ENCODE measurements at places on chromosomes 7 and 10. TPM values are rescaled to one million over a fixed set of nuclear protein-coding genes. Genes with fewer than 3 reads are reported as not detected.

GRCh38 chr10:88058750-88059149 is 195.3 kb downstream of the PTEN start:
- no peak overlapping the region for H3K27ac ChIP-seq
- peaks cover 11% of the 10 kb centered on the region for H3K4me1 ChIP-seq
- no peak for DNase-seq
- no peaks in the 10 kb centered on the region for H3K36me3 ChIP-seq
- H3K4me3 ChIP-seq: no peak overlapping the region

DNA sequence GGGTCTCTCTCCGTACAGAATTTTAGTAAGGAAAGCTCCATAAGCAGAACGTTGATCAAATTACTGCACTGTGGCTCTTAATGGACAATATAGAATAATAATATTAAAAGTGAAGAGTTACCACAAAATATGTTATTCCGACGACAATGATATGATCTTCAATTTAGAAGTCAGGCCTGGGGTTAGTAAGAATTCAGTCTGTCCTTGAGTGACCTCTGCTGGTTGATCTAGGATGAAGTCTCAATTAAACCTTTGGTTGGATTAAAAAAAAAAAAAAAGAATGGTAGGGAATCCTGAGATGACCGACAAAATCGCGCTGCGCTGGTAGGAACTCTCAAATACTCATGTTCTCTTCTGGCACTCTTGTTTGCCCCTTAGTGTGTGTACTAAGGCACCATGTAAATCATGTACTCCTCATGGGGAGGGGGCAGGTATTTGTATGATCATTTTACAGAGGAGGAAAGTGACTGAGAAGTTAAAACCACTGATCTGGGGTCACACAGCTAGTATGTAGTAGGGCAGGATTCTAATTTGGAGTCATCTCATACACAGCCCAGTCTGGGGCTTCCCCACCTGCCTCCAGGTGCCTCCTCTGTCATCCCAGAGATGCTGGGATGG is 161.3 kb upstream of the NPVF start:
- H3K4me3 ChIP-seq: no peak overlapping the region
- no peaks in the 10 kb centered on the region for H3K4me1 ChIP-seq
- no peaks in the 10 kb centered on the region for H3K27me3 ChIP-seq
- peak; percentile 13 for DNase-seq
- no peak overlapping the region for H3K27ac ChIP-seq

DNA sequence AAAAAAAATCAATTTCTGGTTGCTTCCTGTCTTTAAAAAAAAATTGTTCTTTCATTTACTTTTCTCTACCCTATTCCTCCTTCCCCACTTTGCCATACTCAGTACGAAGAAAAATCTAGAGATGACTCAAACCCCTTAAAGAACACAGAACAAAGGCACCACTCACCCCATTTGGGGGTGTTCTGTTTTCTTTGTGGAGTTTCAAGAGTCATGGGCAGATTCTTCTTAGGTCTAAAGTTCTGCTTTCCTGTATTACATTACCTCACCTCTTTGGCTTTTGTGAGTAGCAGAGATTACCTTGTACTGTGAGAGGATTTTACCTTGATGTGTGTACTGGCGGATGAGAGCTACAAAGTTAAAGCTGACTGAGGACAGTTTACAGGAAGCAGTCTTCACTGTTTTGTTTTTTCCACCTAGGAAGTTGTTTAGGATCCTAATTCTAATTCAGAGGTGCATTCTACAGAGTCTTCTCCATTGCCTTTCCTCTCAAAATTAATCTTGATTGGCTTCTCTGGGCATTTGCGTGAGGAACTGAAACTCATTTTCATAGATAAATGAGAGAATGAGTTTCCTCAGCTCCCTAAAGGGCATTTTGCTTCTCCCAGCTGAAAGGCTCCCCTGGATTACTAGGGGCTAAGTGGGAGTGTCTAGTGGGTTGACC is 20.7 kb downstream of the AVL9 start:
- H3K4me3 ChIP-seq: no peak overlapping the region
- H3K36me3 ChIP-seq: peaks cover 6% of the 10 kb centered on the region
- no peaks in the 10 kb centered on the region for H3K27me3 ChIP-seq
- H3K27ac ChIP-seq: peak overlapping the region; percentile 83
- H3K4me1 ChIP-seq: peaks cover 6% of the 10 kb centered on the region
- DNase-seq: no peak

DNA sequence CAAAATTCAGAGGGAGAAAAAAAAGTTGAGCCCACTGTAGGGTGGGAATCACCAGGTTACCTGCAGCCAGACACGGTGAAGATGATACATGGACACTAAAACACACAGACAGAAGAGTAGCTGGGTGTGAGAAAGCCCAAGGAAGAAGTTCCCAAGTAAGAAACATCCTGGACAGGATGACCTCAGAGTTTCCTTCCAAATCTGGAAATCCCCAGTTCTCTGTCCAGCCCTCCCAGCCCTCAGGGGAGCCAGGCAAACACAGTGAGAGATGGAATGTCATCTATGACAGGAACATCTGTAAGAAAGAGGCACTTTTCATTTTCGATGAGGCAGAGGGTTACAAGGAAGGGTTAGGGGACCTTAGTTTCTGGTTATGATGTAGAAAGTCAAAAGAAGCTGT is 125.1 kb upstream of the LYZL1 start:
- no peaks in the 10 kb centered on the region for H3K4me1 ChIP-seq
- no peaks in the 10 kb centered on the region for H3K36me3 ChIP-seq
- no peaks in the 10 kb centered on the region for H3K27me3 ChIP-seq
- no peak for DNase-seq

The PTF1A gene
- total RNA-seq: not detected

The NME8 gene
- total RNA-seq: not detected

The STAG3 gene
- total RNA-seq: 0.96 TPM

Data from transverse colon (tissue), 4 donors.